SW480 (cell line): ENCODE measurements at places on chromosomes 1 and 21.

- DNase-seq, result no peak
Measured at GRCh38 chr1:162336621-162337285, 39.9 kb downstream of the SPATA46 start.

GRCh38 chr1:15523104-15524020 is 653 bp downstream of the CASP9 start:
- no peak for DNase-seq

GRCh38 chr1:155131285-155131684 is 3.6 kb downstream of the EFNA1 start:
- DNase-seq, result no peak

DNA sequence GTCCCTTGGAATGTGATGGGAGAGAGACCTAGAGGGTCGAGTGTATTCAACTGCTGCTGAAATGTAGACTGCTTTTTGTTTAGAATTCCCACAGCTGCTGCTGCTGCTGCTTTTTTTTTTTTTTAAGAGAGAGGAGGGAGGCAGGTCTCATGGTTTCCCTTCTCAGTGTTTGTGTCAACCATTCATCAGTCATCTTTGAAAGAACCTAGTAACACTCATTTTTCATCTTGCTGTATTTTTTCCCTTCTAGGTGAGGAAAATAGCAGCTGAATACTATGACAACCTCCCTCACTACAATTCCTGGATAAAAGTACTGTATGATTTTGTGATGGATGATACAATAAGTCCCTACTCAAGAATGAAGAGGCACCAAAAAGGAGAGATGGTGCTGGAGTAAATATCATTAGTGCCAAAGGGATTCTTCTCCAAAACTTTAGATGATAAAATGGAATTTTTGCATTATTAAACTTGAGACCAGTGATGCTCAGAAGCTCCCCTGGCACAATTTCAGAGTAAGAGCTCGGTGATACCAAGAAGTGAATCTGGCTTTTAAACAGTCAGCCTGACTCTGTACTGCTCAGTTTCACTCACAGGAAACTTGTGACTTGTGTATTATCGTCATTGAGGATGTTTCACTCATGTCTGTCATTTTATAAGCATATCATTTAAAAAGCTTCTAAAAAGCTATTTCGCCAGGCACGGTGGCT is 9.2 kb downstream of the DEGS1 start:
- no peak for DNase-seq

DNA sequence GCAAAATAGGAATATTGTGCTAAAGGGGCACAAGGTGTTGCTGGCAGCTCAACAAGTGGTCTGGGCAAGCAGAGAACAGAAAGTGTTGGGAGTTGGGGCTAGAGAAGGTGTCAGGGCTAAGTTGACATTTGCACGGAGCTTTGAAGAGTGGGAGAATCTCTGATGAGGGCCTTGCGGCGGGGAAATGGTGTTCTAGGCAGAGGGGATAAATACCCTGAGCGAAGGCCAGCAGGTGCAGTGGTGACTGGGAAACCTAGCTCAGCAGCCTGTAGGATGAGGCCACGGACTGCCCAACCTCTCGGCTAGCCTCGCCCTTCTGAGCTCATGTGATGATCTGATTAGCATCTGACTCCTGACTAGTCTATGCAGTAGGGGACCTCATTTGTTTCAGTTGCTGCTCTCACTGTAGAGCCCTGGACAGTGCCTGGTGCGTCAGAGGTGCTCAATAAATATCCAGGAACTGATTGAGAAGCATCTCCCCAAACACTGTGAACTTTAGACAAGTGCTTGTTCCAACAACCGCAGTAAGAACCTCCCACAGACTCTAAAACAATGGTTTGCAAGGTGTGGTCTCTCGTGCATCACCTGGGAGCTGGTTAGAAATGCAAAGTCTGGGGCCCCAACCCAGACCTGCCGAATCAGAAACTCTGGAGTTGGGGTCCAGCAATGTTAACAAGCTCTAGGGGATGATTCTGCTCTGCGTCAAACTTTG is 1.0 kb upstream of the FOXO6 start:
- DNase-seq, result peak; percentile 88

GRCh38 chr1:236913371-236914037 is 90.7 kb downstream of the MT1HL1 start:
- DNase-seq, result no peak
